ENCODE measurements at places on chromosomes 6 and 20.

- no peak for DNase-seq
Observed at GRCh38 chr20:8515810-8516435, 383.9 kb downstream of the PLCB1 start.

DNA sequence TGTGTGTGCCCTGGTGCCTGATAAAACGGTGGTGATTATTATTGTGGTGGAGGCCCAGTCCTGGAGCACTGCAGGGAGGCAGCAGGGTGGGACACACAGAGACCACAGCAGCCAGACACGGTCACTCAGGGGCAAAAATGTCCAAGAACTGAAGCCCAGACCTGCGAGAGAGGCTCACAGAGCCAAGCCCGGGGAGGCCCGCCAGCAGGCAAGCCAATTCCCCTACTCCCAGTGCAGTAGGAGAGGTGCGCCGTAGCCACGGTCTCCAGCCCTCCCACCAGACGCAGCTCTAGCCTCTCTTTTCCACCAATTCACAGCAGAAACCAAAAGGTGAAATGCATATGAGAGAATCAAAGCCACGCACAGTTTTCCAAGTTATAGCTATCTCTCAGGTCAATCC, 179.4 kb upstream of the TAB2 start:
- DNase-seq, result no peak

DNA sequence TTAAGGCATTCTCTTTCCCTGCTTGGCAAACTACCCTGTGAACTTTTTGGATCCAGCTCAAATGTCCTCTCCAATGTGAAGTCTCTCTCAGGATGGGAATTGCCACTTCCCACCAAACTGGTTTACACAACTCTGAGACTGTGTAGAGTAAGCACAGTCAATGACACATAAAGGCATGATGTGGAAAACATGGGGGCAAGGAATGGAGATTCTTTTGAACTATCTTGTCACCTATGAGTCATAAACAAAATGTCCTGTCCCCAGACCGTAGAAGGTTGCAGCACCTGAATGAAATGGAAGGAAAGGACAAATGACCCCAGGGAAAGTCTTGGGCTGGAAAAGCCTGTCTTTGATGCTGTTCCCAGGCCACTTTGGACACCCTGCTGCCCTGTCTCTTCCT, 11.0 kb upstream of the KIF13A start:
- no peak for DNase-seq

- DNase-seq, result no peak
Observed at GRCh38 chr20:35410613-35411012, 1.2 kb downstream of the UQCC1 start.

DNA sequence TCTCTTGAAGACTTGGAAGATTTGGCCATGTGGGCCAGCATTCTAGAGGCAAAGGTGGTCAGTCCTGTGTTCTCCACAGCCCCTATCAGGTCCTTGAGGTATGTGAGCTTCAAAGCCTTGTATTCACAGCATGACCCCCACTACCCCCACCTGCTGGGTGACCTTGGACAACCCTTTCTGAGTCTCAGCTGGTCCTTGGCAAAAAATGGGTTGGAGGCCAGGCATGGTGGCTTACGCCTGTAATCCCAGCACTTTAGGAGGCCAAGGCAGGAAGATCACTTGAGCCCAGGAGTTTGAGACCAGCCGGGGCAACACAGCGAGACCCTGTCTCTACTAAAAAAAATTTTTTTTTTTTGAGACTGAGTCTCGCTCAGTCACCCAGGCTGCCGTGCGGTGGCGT, 42.6 kb downstream of the UBE2V1 start:
- DNase-seq, result no peak

DNA sequence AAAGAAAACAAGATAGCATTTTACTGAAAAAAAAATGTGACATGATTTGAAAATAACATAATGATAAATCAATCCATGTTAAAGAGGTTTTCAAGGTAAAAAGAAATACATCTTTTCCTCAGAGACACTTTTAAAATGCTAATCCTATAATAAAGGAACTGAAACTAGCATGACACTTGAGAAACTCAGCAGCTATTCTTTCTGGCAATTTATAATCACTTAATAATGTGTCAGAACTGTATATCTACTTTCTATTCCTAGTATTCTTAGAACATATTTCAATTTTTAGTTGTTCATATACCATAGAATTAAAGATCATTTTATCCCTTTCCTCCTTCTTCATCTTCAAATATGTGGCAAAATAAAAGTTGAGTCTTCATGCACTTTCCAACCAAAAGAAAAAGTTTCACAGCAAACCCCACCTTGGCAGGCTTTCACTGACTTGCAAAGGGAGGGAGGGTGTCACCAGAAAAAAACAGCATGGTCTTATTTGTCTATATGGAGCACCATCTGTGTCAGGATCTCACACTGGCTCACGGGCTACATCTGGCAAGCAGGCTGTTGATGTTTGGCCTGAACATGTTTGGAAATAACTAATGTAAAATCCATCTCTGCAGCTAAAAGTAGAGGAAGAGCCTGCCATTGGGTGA, 48.5 kb downstream of the FHL5 start:
- DNase-seq, result no peak

DNA sequence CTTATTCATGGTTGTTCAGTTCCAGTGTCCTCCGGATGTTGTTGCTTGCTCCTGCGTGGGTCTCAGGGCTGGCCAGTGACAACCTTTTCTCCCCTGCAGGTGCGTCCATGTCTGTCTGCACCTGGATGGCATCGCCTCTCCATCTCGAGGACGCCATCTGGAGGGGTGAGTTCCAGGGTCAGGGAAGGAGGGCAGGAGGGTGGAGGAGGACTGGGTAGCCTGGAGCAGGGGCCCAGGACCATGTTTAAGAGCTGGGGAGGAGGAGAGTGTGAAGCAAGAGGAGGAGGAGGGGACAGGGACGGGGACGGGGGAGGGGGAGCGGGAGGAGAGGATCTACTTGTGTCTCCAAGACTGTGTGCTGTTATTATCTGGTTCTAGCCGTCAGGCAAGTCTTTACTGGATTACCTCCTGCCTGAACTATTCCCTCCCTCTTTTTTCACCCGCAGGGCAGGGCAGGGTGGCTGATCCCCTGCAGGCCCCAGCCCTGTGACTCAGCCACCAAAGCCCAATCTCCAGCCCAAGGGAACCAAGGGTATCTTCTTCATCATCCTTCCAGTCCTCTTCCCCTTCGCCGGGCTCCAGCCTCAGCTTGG, 32.2 kb upstream of the TULP1 start:
- no peak for DNase-seq

GRCh38 chr6:54586251-54586650, 260.3 kb upstream of the FAM83B start:
- no peak for DNase-seq

DNA sequence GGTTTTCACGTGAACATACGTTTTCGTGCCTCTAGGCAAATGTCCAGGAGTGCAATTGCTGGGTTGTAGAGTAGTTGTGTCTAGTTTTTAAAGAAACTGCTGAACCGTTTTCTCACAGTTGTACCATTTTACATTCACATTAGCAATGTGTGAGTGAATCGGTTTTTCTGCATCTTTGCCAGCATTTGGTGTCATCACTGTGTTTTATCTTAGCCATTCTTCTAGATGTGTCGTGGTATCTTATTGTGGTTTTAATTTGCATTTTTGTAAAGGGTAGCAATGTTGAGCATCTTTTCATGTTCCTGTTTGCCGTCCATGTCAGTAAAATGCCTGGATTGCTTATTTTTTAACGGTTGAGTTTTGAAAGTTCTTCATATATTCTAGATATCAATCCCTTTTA, 10.2 kb downstream of the DOK5 start:
- no peak for DNase-seq

GRCh38 chr20:461254-462198, 807 bp downstream of the TBC1D20 start:
- peak; percentile 22 for DNase-seq

DNA sequence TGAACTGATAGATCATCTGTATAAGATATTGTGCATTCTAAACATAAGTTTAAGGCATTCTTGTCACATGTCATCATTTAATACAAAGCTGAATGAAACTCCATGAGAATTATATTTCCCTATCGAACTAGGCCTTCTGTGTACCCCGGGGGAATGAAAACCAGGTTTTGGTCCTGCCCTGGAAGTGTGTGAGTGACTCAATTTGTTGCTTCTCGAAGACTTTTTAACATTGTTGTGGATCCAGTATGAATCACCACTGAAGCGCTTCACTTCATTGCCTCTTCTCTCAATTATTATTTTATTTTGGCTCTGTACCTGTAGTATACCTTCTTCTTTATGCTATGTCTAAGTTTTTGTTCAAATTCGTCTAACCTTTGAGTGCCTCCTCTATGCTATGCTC, 150.8 kb downstream of the GRIK2 start:
- no peak for DNase-seq

GRCh38 chr20:8095648-8096572, 36.2 kb upstream of the PLCB1 start:
- DNase-seq, result no peak

DNA sequence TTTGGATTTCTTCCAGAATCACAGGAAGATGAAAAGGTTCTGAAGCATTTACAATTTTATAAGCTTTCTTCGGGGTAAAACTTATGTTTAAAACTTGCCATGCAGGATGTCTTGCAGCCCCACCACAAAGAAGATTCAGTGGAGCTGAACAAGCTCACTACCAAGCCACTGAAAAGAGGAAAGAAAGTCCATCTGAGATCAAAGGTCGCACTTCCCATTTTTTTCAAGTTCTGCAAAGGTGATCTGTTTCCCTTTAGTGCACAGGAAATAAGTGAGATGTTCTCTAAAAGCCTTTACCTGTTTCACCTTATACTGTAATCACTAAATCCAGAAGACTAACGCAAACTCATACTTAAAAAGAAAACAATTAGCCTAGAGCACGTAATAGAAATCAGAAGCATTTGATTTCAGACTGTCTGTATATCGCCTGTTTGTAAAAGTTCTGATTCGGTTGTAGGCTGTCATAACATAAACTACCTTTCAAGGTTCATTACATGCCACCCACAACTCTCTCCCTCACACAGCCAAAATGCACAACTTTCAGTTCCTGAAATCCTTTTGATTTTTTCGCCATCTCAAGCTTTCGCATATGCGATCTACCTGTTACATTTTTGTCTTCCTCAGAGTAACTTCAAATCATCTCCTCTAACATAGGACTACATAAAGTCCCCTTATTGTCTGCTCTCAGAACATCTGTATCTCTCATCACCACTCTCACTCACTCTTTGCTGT, 1.8 kb downstream of the ECHDC1 start:
- no peak for DNase-seq

DNA sequence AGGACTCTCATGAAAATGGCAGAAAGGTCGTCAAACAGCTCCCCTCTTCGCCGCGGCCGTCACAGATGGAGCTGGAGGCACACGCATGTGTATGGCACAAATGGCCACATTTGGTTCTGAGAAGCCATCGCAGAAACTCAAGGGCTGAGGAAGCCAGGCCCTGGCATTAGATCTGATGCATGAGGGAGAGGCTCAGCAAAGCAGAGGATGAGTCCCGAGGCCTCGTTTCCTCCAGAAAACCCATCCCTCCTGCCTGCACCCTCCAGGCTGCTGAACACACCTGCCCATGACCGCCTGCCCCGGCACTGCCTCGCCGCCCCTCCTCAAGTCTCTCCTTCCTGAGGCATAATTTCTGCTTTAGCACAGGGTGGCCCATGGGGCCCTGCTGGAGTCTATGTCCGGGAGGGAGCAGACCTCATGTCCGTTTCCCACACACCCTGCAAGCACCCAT, 240.3 kb downstream of the DLL1 start:
- no peak for DNase-seq

DNA sequence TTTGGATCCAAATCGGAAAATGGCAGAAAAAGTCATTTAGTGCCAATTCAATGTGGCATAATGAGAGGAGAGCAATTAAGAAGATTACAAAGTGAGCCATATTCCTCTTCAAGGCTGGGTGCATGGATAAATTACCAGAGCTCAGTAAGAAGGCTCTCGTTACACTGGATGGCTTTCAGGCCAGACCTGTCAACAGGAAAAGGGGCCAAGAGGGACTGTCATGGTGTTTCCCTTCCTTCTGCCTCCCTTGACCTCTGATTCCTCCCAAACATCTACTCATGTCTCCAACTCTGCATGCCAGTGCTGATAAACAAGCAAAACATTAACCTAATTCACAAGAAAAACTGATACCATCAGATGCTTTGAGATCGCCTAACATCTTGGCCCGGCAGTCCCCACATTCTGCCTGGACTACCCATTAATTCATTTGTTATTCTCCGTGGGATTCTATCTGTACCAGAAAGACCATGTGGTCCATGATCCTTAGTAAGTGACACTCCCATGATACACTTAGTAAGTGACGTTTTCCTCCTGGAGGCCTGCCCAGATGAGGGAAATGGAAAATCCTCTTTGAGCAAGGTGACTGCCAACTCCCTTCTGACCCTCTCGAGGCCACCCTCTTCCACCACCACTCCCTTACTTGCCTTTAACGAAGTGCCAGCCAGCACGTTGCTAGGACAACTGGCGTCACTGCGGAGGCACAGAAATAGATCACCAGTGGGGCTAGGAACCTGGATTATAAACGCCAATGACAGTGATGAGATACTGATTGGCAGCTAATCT, 239.2 kb downstream of the GMPR start:
- DNase-seq, result no peak

GRCh38 chr6:37407948-37408347, 25.1 kb upstream of the CMTR1 start:
- DNase-seq, result no peak

GRCh38 chr6:133286765-133287164, 45.6 kb downstream of the EYA4 start:
- DNase-seq, result no peak

DNA sequence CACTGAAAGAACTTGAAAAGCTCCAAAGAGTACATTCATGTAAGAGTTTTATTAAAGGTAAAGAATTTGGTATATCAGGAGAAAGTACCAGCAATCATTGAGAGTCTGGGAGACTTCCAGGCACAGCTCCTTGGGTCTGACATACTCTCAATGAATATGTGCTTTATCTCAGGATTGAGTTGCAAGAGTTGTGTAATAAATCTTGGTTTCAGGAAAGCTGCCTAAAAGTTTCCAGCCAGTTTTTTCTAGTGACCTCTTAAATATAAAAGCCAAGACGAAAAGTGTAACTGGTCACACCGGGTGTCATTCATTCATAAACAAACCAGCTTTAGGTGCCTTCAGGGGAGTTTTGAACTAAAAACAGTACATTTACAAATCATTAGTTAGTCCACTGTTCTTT, 21.6 kb upstream of the GJA1 start:
- DNase-seq, result no peak

- DNase-seq, result no peak
Observed at GRCh38 chr6:145830612-145831011, 16.0 kb upstream of the FBXO30 start.

GRCh38 chr20:10632721-10633509, 40.9 kb downstream of the JAG1 start:
- no peak for DNase-seq

- no peak for DNase-seq
Observed at GRCh38 chr20:5491455-5491854, 174.7 kb upstream of the PROKR2 start.

- DNase-seq, result no peak
Observed at GRCh38 chr20:40470445-40471260, 218.4 kb downstream of the MAFB start.

GRCh38 chr6:33763483-33763882, 16.8 kb upstream of the IP6K3 start:
- DNase-seq, result no peak

- DNase-seq, result peak; percentile 17
Observed at GRCh38 chr20:1299522-1299921, 29.4 kb downstream of the SDCBP2 start.

GRCh38 chr6:40349901-40350746, 237.0 kb downstream of the LRFN2 start:
- DNase-seq, result no peak

All from activated gamma-delta T cell treated with anti-CD3 and anti-CD28 coated beads, Interleukin-2, amount 50 U/mL, for 16 hours (primary cell).